Liver (tissue), 10 donors: ENCODE measurements at places on chromosomes 1 and 21. TPM values are rescaled to one million over a fixed set of nuclear protein-coding genes. Genes with fewer than 3 reads are reported as not detected.

DNA sequence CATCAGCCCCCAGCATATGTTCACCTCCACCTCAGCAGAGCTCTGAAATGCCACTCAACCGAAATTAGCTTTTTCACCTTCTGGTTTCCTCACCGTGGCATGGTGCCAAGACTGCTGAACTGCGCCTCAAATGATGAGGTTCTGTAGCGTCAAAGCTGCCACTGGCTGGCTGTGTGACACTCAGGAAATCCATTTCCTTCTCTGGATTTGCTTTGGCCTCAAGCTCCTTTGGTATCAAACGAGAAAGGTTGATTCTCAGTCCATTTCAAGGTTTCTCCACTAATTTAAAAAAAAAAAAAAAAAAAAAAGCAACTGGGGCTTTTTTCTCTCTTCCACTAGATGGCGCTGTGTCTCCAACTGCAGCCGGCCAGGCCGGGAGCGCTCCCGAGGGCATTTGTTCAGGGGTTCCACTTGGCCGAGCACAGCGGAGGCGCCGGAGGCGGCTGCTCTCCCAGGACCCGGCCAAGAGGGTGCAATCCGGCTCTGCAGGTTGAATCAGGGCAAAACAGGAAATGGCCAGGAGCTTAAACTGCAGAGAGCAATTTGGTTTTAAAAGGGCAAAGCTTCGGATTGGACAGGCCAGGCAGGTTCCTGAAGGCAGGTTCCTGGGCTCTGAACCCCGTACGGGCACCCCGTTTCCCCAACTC lies 26.5 kb upstream of the PLA2G2C start:
- H3K27me3 ChIP-seq: no peaks in the 10 kb centered on the region
- no peak overlapping the region for H3K27ac ChIP-seq
- H3K4me3 ChIP-seq: no peak overlapping the region
- no peaks in the 10 kb centered on the region for H3K36me3 ChIP-seq
- DNase-seq: peak; percentile 64
- no peaks in the 10 kb centered on the region for H3K4me1 ChIP-seq

GRCh38 chr1:116806245-116806644 lies 52.0 kb downstream of the CD2 start:
- H3K27ac ChIP-seq: no peak overlapping the region
- H3K27me3 ChIP-seq: no peaks in the 10 kb centered on the region
- DNase-seq: no peak
- H3K36me3 ChIP-seq: no peaks in the 10 kb centered on the region
- no peaks in the 10 kb centered on the region for H3K4me1 ChIP-seq

DNA sequence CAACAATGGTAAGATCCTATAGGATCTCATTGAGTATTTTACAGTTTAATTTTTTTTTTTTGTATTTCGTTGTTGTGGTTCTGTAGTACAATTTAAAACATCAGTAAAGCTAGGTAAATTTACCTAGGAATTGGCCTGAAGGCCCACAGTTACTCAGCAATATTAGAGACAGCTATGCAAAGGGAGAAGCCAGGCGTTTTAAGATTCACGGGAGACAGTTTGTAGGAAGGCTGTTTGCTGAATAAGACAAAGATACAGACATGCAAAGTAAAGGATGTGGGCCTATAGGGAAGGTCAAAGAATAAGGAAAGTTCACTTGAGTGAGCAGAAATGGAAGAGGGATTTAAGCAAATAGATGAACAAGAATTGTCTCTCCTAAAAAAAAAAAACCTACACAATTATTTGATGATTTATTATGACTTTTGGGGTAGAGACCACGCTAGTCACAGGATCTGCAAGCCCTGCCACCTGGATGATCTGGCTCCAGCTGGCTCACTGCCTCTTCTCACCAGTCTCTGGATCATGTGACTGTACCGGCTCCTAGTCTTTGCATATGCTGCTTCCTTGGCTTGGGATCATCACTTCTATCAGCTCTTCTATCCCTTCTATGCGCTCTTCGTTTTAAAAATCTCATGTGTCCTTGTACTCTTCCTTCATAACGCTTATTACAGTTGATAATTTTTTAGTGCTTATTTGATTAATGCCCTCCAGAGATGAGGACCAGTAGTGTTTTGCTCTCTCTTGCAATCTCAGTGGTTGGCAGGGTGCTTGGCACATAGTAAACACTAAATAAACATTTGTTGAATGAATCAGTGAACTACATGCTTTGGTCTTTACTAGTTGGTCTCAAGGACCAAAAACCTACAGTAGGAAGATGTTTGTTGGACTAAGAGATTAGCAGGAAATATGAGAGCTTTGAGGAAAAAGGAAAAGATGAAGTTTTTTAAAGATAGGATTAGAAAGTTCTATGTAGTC lies 14.1 kb downstream of the DYRK1A start:
- DNase-seq: no peak
- H3K27ac ChIP-seq: no peak overlapping the region
- H3K36me3 ChIP-seq: no peaks in the 10 kb centered on the region
- peaks cover 27% of the 10 kb centered on the region for H3K4me1 ChIP-seq
- H3K27me3 ChIP-seq: no peaks in the 10 kb centered on the region
- no peak overlapping the region for H3K4me3 ChIP-seq

DNA sequence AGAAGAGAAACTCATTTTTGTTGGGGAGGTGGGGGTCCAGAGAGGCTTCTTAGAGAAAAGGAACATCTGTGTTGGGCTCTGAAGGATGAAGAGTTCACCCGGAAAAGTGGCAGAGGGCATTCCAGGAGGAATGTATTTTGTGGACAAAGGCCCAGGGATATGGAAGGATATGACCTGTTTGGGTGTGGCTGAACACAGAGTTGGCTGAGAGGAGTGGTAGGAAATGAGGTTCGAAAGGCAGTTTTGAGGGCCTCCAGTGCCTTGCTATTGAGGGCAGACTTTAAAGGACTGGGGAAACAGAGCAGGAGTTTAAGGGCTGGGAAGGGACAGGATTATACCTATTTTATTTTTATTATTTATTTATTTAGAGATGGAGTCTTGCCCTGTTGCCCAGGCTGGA lies 27.3 kb upstream of the WASF2 start:
- H3K27me3 ChIP-seq: no peaks in the 10 kb centered on the region
- no peak for DNase-seq
- no peak overlapping the region for H3K4me3 ChIP-seq
- H3K4me1 ChIP-seq: peaks cover 17% of the 10 kb centered on the region

DNA sequence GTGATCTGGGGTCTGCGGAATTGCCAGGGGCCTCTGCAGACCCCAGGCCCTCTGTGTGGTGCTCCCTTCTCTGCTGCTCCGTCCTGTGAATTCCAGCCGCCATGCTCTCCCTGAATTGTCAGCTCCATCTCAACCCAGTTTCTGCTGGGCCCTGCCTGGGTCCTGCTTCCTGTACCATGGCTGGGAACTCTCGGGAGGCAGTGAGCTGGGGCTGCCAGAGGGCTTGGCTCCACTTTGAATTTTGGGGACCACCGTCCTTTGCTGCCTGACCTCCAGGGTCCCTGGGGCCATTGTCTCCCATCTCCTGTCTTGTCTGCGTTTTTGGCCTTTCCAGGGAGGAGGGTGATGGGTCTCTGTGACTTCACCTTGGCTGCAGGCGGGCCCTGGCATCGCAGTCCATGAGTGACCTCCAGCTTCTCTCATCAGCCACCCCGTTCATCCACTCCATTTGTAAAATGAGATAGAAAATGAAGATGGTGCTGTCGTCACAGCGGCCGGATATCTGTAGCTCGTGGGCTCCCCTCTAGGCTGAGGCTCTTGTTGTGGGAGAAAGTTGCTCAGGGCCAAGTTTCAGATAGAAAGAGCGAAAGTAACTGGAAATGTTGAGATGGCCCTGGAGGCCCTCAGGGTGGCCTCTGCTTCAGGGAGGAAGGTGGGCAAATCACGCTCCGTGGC lies 38.3 kb downstream of the SKI start:
- H3K27me3 ChIP-seq: no peaks in the 10 kb centered on the region
- no peaks in the 10 kb centered on the region for H3K36me3 ChIP-seq
- DNase-seq: no peak
- no peak overlapping the region for H3K4me3 ChIP-seq
- no peak overlapping the region for H3K27ac ChIP-seq

DNA sequence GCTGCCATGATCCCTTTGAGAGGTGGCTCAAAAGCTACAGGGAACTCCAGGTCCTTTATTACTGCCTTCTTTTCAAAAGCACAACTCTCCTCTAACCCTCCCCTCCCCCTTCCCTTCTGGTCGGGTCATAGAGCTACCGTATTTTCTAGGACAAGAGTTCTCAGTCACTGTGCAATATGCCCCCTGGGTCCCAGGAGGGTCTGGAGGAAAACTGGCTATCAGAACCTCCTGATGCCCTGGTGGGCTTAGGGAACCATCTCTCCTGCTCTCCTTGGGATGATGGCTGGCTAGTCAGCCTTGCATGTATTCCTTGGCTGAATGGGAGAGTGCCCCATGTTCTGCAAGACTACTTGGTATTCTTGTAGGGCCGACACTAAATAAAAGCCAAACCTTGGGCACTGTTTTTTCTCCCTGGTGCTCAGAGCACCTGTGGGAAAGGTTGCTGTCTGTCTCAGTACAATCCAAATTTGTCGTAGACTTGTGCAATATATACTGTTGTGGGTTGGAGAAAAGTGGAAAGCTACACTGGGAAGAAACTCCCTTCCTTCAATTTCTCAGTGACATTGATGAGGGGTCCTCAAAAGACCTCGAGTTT lies 3.1 kb downstream of the BTG2 start:
- H3K27ac ChIP-seq: no peak overlapping the region
- H3K4me3 ChIP-seq: no peak overlapping the region

GRCh38 chr1:201112173-201112731 lies at the start of gene CACNA1S:
Gene CACNA1S, minus strand, starts transcription at chr1:201112426. Its CDS starts 87 bp downstream, at chr1:201112339.
- H3K4me1 ChIP-seq: peaks cover 9% of the 10 kb centered on the region
- no peak within 1 kb of the TSS for H3K4me3 ChIP-seq
- H3K27me3 ChIP-seq: peaks cover 5% of the 10 kb centered on the region
- H3K27ac ChIP-seq: no peak within 1 kb of the TSS
- DNase-seq: no peak
- no peaks in the 10 kb centered on the region for H3K36me3 ChIP-seq

Gene C8A
- 188 TPM for polyA plus RNA-seq

Gene BCL2L15
- 0.06 TPM for polyA plus RNA-seq

GRCh38 chr1:92756537-92756936 lies 28.4 kb downstream of the EVI5 start:
- H3K27ac ChIP-seq: no peak overlapping the region
- H3K27me3 ChIP-seq: no peaks in the 10 kb centered on the region
- DNase-seq: no peak
- H3K4me3 ChIP-seq: no peak overlapping the region
- H3K36me3 ChIP-seq: no peaks in the 10 kb centered on the region

- no peaks in the 10 kb centered on the region for H3K4me1 ChIP-seq
- no peaks in the 10 kb centered on the region for H3K27me3 ChIP-seq
- no peak for DNase-seq
- no peak overlapping the region for H3K4me3 ChIP-seq
- H3K36me3 ChIP-seq: peaks cover 18% of the 10 kb centered on the region
- H3K27ac ChIP-seq: no peak overlapping the region
Observed at GRCh38 chr1:228494391-228494790, 7.2 kb downstream of the RNF187 start.

- H3K36me3 ChIP-seq: peaks cover 63% of the 10 kb centered on the region
- H3K27me3 ChIP-seq: no peaks in the 10 kb centered on the region
- H3K27ac ChIP-seq: no peak overlapping the region
- no peaks in the 10 kb centered on the region for H3K4me1 ChIP-seq
- no peak overlapping the region for H3K4me3 ChIP-seq
- no peak for DNase-seq
Observed at GRCh38 chr21:46357684-46358425, 33.9 kb downstream of the PCNT start.

Gene ALX3
- polyA plus RNA-seq: not detected

GRCh38 chr1:64955097-64956009 lies 11.0 kb downstream of the JAK1 start:
- peaks cover 56% of the 10 kb centered on the region for H3K4me1 ChIP-seq
- H3K4me3 ChIP-seq: no peak overlapping the region
- no peak for DNase-seq
- no peaks in the 10 kb centered on the region for H3K27me3 ChIP-seq
- H3K27ac ChIP-seq: peak overlapping the region; percentile 74

GRCh38 chr1:109186733-109187086 lies 27.0 kb upstream of the SARS1 start:
- H3K4me1 ChIP-seq: no peaks in the 10 kb centered on the region
- H3K27ac ChIP-seq: no peak overlapping the region
- DNase-seq: no peak

GRCh38 chr1:20124456-20125057 lies 5.2 kb upstream of the PLA2G2D start:
- no peak for DNase-seq
- H3K27ac ChIP-seq: no peak overlapping the region
- H3K4me1 ChIP-seq: no peaks in the 10 kb centered on the region
- no peaks in the 10 kb centered on the region for H3K36me3 ChIP-seq
- no peaks in the 10 kb centered on the region for H3K27me3 ChIP-seq

GRCh38 chr1:56399326-56399725 lies 180.0 kb downstream of the PLPP3 start:
- no peak overlapping the region for H3K27ac ChIP-seq
- no peak overlapping the region for H3K4me3 ChIP-seq
- no peak for DNase-seq
- no peaks in the 10 kb centered on the region for H3K27me3 ChIP-seq

Gene HTR1D
- polyA plus RNA-seq: not detected

Gene VPS45
- polyA plus RNA-seq: 16.2 TPM

DNA sequence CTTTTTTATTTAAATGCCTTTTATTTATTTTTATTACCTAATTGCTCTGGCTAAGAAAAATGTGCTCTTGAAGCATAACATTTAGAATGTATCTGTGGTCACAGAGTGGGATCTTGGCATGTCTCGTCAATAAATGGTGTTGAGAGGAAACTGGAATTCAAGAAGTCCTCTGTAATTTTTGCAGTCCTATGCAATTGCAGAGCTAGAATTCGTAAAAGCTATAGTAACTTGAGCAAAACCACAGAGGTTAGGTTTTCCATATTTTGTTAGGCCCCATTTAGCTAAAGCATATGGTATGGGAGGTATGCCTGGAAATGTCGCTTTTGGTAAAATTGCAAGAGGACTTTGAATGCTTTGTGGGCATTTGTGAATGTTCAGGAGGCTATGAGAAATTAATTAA lies 466.7 kb upstream of the NFIA start:
- H3K4me1 ChIP-seq: peaks cover 1% of the 10 kb centered on the region
- no peak for DNase-seq
- no peaks in the 10 kb centered on the region for H3K27me3 ChIP-seq
- H3K4me3 ChIP-seq: no peak overlapping the region
- H3K36me3 ChIP-seq: no peaks in the 10 kb centered on the region
- no peak overlapping the region for H3K27ac ChIP-seq

Gene ARHGEF19
- polyA plus RNA-seq: 1.9 TPM

Gene FMOD
- polyA plus RNA-seq: 1.0 TPM

DNA sequence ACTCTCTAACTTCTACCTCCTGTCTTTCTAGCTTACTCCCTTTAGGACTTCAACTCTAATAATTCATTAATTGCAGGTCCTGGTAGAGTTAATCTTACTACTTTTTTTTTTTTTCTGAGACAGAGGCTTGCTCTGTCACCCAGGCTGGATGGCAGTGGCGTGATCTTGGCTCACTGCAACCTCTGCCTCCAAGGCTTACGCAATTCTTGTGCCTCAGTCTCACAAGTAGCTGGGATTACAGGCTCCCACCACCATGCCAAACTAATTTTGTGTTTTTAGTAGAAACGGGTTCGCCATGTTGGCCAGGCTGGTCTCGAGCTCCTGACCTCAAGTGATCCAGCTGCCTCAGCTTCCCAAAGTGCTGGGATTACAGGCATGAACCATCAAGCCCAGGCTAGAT lies 15.7 kb downstream of the BTBD8 start:
- no peaks in the 10 kb centered on the region for H3K36me3 ChIP-seq
- no peak for DNase-seq
- H3K27ac ChIP-seq: no peak overlapping the region
- H3K4me3 ChIP-seq: no peak overlapping the region
- H3K4me1 ChIP-seq: no peaks in the 10 kb centered on the region
- no peaks in the 10 kb centered on the region for H3K27me3 ChIP-seq

Gene MATN1
- not detected for polyA plus RNA-seq
